ENCODE measurements at places on chromosomes 4 and X. TPM values are rescaled to one million over a fixed set of nuclear protein-coding genes. Genes with fewer than 3 reads are reported as not detected.

The MEPE gene
- total RNA-seq = not detected

The HSD17B10 gene
- 57.0 TPM for total RNA-seq

GRCh38 chrX:150761176-150761818 lies 68.1 kb downstream of the MTMR1 start:
- DNase-seq = no peak

GRCh38 chr4:127648061-127648460 lies 15.3 kb downstream of the INTU start:
- DNase-seq = no peak

The NPY2R gene
- not detected for total RNA-seq

- DNase-seq = no peak
Measured at GRCh38 chrX:48460606-48461005, 9.5 kb downstream of the SLC38A5 start.

GRCh38 chr4:7358100-7358735 lies 76.5 kb downstream of the PSAPL1 start:
- no peak for DNase-seq

GRCh38 chr4:151626228-151626627 lies 134.6 kb downstream of the GATB start:
- no peak for DNase-seq

The WWC2 gene
- total RNA-seq = 32.0 TPM

The FOXO4 gene
- 6.5 TPM for total RNA-seq

The GAGE2A gene
- not detected for total RNA-seq

The MAGED1 gene
- total RNA-seq = 249 TPM

The LGI2 gene
- 0.05 TPM for total RNA-seq

The UGT2A3 gene
- not detected for total RNA-seq

DNA sequence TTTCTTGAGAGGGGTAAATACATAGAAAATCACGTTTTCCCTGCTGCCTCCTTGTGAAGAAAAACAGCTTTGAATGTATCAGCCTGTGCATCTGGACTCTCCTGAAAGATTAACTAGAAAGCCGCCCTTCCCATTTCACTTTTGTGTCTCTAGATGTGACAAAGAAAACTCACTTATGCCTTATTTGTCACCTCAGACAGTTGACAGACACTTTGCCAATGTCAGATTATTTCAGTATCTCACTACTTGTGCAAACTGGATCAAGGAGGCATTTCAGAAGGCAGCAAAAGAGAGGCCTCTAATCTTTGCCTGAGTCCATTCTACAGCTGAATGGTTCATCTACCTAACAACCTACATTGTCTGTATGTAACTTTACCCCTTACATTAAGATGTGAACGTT lies 754.9 kb downstream of the RPA4 start:
- DNase-seq = no peak

- DNase-seq = no peak
Measured at GRCh38 chrX:12950851-12951594, 23.9 kb upstream of the TMSB4X start.

The EREG gene
- 4.0 TPM for total RNA-seq

DNA sequence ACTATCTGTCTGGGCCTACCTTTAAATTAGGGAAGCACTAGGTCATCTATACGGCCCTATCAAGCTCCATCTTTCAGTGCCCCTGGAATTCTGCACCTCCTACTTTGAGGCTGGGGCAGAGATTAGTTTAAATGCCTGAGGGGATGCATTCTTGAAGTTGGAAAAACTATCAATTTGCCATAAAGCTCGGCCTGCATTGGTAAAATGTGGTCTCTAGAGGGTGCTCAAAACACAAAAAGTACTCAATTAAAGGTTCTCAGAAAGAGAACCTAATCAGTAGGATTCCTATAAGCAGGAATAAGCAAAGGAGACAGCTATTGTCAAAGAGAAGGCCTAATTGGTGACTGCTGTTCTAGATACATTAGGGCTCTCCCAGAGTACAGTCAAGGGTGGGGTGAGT lies 111.7 kb downstream of the AMER1 start:
- no peak for DNase-seq

DNA sequence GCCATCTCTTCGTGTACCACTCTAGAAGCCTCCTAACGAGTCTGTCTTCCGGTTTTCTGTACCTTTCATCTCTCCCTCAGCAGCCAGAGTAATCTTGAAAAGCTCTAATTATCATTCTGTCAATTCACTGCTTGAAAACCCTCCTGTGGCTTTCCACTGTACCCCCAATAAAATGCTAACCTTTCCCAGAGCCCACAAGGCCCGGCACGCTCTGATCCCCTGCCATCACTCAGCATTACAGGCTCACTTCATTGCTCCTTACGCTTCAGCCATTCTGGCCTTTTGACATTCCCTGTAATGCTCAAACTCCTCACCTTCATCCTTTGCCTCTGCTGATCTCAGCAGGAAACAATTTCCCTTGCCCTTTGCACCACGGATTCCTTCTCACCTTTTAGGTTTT lies 112.9 kb downstream of the ARHGAP10 start:
- DNase-seq = no peak

DNA sequence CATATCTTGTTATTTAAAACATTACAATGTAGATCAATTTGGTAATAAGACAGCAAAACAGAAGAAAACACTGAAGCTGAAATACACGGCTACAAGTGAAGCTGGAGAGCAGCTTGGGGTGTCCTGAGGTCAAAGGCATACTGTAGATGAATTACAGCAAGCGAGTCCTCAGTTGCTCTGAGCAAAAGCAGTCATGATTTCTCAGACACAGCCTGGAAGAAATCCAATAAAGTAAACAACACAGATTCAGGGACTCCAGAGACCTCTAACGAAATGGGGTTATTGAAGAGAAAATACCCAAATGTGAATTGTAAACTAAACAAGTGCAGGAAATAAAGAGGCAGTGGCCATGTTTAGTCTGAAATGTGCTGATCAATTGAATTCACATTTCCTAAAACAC lies 324.4 kb downstream of the CAMK2D start:
- DNase-seq = no peak

GRCh38 chrX:69153060-69153730 lies 12.1 kb downstream of the PJA1 start:
- no peak for DNase-seq

DNA sequence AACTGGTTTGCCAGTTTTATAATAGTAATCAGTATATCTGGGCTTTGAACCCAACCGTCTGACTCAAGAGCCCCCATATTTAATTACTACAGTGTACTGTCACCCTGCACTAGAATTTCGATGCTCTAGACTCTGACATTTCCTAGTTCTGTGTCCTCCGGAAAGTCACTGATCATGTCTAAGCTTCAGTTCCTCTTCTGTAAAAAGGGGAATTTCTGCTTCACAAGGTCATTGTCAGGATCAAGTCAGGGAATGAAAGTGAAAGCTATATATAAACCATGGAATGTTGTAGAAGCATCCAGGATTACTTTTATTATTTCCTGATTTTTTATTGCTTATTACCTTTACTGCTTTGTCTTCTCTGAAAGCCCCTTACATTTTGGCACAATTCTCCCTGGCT lies 4.0 kb upstream of the KCNIP4 start:
- DNase-seq = no peak

The MAGEA2B gene
- total RNA-seq = not detected
